ENCODE measurements at places on chromosomes 6 and 20.

GRCh38 chr20:6333110-6333509 lies 210.3 kb upstream of the FERMT1 start:
- DNase-seq, result peak; percentile 81

DNA sequence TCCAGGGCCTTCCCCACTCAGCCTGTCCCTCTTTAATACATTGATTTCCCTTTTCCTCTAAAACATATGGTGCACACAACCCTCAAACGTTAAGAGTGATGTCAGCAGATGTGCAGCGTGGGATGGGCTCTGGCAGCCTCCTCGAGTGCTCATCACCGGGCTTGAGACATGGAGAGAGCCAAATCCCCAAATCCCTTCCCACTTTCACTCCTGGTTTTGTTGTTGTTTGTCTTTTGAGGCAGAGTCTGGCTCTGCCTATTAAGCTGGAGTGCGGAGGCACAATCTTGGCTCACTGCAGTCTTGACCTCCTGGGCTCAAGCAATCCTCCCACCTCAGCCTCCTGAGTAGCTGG lies 5.8 kb upstream of the PLTP start:
- DNase-seq, result no peak

DNA sequence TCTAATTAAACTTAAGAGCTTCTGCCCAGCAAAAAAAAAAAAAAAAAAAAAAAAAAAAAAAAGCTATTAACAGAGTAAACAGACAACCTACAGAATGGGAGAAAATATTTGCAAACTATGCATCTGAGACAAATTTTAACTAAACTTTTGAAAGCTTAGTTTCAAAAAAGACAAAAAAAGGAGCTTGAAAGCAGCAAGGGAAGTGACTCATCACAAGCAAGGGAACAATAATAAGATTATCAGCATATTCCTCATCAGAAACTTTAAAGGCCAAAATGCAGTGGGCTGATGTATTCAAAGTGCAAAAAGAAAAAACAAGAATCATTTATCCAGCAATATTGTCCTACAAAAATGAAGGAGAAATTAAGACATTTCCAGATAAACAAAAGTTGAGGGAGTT lies 158.6 kb downstream of the RNF144B start:
- DNase-seq, result no peak

- DNase-seq, result no peak
These were observed 149.0 kb upstream of the SNX9 start for GRCh38 chr6:157674061-157674460.

DNA sequence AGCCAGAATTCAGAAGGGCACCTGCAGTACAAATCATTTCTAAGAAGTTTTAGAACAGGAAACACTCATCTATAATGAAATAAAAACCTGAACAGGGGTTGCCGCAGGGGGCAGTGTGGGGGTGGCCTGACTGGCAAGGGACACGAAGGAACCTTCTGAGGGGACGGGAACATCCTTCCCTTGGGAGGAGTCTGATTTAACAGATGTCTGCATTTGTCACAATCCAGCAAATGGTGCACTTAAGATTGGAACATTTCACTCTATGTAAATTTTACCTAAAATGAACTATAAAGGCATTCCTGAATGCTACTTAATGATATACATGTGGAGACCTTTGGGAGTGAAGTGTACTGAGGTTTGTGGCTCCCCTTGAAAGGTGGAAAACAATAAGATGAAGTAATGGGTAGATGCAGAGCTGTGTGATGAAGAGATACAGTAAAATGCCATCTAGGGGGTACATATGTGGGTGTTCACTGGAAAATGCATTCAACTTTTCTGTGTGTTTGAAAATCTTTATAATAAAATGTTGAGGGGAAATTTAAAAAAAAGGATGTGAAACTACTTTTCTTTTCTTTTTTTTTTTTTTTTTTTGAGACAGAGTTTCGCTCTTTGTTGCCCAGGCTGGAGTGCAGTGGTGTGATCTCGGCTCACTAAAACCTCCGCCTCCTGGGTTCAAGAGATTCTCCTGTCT lies 89.5 kb downstream of the SNX5 start:
- DNase-seq, result no peak

DNA sequence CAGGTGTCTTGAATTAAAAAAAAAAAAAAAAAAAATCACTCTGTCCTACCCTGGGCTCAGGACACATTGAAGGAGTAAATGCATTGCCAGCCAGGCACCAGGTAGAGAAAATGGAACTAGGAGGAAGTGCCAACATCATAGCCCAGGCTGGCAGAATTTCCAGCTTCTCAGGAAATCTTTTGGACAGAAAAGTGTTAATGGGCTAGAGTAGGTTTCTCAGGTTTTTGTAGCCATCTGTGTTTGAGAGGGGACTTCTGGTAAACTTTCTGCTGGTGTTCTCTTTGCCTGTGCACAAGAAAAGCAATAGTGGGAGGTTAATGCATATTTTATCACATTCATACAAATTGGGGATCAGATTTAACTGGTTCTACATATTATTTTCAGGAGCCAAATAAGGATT lies 678.3 kb upstream of the NRSN1 start:
- no peak for DNase-seq

GRCh38 chr6:44921798-44922197 lies 406.3 kb upstream of the RUNX2 start:
- peak; percentile 23 for DNase-seq

- DNase-seq, result peak; percentile 51
These were observed 454 bp downstream of the L3MBTL3 start for GRCh38 chr6:130018744-130019325.

GRCh38 chr6:168122521-168122920 lies 43.5 kb upstream of the FRMD1 start:
- no peak for DNase-seq

GRCh38 chr20:62730481-62730880 lies 21.8 kb downstream of the NTSR1 start:
- DNase-seq, result no peak

- DNase-seq, result no peak
These were observed 149.1 kb upstream of the FAM83B start for GRCh38 chr6:54697424-54697823.

GRCh38 chr20:63121246-63121645 lies 94.7 kb downstream of the YTHDF1 start:
- no peak for DNase-seq

GRCh38 chr6:144190593-144190992 lies 40.3 kb downstream of the STX11 start:
- DNase-seq, result peak; percentile 25

- DNase-seq, result no peak
These were observed 674.5 kb downstream of the HDGFL1 start for GRCh38 chr6:23243854-23244253.

GRCh38 chr6:89079511-89080234 lies 878 bp upstream of the PNRC1 start:
- peak; percentile 58 for DNase-seq

GRCh38 chr20:46291401-46291800 lies 16.9 kb downstream of the CDH22 start:
- DNase-seq, result no peak

DNA sequence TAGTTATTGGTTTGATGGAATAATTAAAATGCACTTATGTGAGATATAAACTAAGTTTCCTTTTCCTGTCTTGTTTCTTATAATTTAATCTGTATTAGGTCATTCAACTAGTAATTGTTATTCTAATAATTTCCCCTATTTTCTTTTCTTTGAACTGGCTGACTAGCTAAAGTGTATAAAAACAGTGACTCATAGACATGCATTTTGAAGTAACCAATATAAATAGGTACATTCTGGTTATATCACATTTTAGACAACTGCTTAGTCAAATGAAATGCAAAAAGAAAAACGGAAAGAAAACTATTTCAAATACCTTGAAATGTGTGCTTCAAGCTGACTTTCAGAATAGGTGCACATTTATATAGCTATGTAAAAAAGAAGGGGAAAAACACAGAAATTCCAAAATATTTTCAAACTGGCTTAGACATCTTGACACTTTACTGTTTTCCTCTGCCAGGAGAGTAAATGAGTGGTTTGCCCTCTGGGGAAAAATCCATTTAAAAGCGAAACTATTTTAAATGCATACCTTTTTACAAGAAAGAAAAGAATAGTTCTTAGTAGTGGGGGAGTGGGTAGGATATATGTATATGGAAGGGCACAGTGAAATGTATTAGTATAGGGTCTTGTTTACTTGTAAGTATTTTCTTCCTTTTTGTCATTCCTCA lies 28.3 kb downstream of the KCNQ5 start:
- DNase-seq, result peak; percentile 25

DNA sequence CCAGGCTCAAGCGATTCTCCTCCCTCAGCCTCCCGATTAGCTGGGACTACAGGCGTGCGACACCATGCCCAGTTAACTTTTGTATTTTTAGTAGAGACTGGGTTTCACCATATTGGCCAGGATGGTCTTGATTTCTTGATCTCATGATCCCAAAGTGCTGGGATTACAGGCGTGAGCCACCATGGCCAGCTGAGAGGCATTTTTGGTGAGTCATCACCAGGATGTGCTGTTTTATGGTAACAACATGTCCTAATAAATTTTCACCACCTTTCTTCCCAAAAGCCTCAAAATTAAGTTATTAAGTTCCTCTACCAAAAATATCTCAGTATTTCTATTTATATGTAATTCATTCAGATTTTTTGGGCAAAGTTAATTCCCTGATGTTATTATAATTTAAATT lies 53.5 kb downstream of the COL21A1 start:
- DNase-seq, result peak; percentile 32

DNA sequence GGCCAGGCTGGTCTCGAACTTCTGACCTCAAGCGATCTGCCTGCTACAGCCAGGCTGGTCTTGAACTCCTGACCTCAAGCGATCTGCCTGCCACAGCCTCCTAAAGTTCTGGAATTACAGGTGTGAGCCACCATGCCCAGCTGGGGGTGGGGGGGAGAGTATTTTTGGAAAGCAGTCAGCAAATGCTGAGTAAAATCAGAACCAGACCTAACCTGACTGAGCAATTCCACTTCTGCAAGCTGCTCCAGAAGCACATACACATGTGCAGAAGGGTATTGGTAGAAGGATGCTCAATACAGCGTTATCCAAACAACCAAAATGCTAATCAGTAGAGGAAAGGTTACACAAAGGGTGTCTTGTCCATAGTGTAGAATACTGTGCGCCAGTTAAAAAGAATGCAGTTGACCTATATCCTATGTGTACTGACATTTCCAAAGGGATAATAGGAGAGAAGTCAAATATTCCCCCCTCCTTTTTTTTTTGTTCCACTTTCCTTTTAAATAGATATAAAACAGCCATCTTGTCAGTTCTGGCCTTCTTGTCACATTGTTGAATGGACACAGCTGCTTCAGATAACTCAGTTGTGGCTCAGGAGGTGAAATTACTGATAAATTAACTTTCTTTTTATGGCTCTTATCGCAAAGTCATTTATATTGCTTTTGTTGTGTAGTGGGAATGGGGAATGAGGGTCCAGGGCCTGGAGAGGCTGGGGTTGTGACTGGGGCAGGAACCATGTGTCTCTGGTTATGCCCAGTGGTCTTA lies 74.6 kb downstream of the DTD1 start:
- no peak for DNase-seq

- peak; percentile 27 for DNase-seq
These were observed 78.7 kb upstream of the PRSS16 start for GRCh38 chr6:27168586-27169443.

DNA sequence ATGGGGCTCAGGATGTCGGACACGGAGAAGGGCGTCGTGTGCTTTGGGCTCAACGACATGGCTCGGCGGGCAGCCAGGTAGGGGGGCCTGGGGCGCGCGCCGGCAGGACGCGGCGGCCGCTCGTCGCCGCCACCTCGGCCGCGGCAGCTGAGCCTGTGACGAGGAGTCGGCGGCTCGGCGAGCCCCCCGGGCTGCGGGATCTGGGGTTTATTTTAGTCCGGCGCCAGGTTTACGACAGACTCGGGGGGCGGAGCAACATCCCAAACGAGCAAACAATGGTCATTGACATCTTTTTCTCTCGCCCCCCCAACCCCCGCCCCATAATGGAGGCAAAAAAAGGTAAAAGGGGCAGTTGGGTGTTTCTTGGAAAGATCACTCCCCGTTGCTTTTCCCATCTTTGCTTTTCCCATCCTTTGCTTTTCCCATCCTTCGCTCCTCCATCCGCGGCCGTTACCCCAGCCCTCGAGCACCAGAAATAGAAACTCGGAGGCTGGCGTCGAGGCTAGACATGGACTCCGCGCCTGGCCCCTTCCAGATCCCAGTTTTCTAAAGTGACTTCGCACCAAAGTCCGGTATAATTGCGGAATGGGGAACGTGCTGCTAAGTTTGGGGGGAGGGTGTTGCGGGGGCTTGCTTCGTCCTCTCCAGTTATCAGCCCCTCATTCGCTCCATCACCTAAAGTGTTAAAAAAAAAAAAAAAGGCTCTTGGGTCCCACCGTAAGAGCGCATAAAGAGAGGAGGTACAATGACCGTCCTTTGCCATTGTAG lies at the start of gene NKX2-4:
Gene NKX2-4 (minus strand): TSS at position 186 of the 768 bp plus-strand sequence. CDS start 127 bp downstream, at position 59.
- DNase-seq, result no peak

- DNase-seq, result no peak
These were observed 50.8 kb downstream of the EYA2 start for GRCh38 chr20:46945465-46945864.

DNA sequence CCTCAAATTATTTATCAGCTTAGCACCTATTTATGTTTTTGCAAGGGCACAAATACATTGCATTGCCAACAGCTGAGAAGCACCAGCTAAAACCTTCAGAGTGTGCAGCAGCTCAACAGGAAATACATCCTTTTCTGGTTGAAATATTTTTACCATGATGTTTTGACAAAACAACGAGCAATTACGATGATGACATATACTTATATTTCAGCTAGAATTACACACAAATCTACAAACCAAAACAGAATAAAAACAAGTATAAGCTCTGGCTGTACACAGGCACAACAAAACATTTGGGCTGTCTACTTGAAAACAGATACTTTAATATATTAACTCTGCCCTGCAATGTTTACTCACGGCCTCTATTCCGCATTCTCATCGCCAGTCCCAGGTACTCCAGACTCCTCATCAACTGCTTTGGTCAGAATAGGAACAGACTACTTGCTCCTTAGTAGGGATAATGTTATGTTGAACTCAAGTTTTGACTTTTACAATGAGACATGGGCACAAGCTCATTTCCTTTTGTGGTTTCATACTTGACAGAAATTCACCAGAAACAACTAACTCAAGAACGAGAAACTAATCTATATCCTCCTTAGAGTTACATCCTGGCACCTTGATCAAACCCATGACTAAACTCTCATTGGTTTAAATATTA lies 377.6 kb downstream of the ESR1 start:
- DNase-seq, result peak; percentile 10

DNA sequence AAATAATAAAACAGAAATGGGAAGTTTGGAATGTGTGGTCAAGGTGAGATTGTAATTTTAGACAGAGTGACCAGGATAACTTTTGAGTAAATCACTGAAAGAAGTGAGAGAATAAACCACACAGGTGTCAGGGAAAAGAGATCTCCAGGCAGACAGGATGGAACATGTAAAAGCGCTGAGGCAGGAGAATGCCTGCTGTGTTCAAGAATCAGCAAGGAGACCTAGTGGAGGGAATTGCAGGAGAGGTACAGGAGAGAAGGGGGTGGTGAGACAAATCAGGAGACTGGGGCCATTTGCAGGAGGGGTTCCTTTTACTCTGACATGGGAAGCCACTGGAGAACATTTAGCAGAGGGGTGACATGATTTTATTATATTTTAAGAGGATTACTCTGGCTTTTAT lies 456.7 kb downstream of the NKAIN2 start:
- DNase-seq, result no peak

GRCh38 chr20:53175135-53175780 lies 203.1 kb downstream of the TSHZ2 start:
- no peak for DNase-seq

- no peak for DNase-seq
These were observed 41.4 kb upstream of the BEND6 start for GRCh38 chr6:56913285-56914074.

Data from DMS53 (cell line).